Small intestine (tissue), 16 donors: ENCODE measurements at places on chromosomes 6 and 20.

DNA sequence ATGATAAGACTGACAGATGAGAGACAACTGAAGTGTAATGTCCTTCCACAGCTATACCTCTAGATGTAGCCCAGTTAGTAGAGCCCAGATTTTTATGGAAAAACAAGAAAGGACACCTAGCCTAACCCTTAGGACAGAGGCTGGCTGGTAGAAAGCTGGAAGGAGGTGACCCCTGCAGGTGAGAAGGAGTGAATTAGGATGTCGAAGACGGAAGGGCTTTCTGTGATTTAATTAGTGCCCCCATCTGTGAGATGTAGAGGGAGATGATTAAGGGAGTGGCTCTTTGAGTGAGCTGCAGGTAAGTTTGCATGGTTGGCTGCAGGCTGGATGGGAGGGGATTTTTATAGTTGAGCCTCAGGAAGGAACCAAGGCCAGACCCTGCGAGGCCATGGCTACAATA, 82.8 kb downstream of the GFRA4 start:
- DNase-seq = no peak
- H3K4me3 ChIP-seq = no peak overlapping the region
- H3K27me3 ChIP-seq = no peaks in the 10 kb centered on the region
- no peaks in the 10 kb centered on the region for H3K4me1 ChIP-seq

DNA sequence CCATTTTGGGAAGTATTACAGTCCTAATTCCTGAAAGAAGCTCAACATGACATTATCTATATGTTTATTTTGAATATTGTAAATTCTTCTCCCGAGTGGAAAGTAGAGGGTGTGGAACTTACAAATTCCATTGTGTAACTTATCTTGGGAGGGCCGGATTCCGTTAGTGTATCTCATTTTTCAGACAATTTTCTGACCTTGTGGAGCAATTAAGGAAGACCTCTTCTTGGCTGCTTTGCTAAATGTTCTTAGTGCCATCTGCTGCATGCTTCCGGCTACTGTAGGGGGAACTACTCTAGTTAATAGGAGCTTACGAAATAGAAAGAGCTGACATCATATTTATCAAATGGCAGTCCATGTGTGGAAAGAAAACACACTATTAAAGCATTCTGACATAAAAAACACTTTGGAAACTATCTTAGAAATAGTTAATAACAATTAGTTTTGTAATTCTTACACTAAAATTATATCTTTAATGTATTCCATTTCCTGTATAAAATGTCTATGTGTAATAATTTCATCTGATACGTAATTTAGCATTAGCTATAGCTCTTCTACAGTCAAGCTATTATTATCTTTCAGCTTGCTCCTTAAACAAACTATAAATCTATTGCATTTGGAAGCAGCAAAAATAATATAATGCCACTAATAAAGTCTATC, 41.5 kb upstream of the KCNQ5 start:
- H3K27ac ChIP-seq = no peak overlapping the region
- H3K4me1 ChIP-seq = no peaks in the 10 kb centered on the region
- H3K27me3 ChIP-seq = no peaks in the 10 kb centered on the region
- H3K36me3 ChIP-seq = no peaks in the 10 kb centered on the region
- no peak overlapping the region for H3K4me3 ChIP-seq

- DNase-seq = no peak
- no peak overlapping the region for H3K27ac ChIP-seq
- H3K36me3 ChIP-seq = no peaks in the 10 kb centered on the region
- H3K27me3 ChIP-seq = peaks cover 10% of the 10 kb centered on the region
- H3K4me3 ChIP-seq = no peak overlapping the region
Measured at GRCh38 chr6:16851044-16851540, 89.8 kb upstream of the ATXN1 start.

DNA sequence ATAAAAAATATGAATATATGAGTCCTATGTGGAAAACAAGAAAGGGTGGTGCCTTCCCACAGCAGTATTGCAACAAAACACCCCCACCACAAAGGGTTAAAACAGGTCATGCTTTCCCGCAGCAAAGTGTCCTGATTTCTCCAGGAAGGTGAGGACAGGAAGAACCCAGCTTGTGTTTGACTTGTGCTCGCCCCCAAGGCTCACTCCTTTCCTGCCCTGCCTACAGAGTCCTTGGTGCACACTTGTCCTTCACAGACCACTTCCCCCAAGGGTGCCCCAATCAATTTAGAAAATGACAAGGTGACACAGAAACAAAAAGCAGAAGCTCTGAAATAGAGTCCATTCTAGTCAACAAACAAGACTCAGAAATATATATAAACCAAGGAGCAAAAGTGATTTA, 237.4 kb downstream of the PTPRK start:
- no peak overlapping the region for H3K4me3 ChIP-seq
- no peaks in the 10 kb centered on the region for H3K36me3 ChIP-seq
- H3K27ac ChIP-seq = no peak overlapping the region

- H3K27ac ChIP-seq = peak overlapping the region; percentile 99
- H3K4me1 ChIP-seq = peaks cover 16% of the 10 kb centered on the region
- no peaks in the 10 kb centered on the region for H3K27me3 ChIP-seq
- no peaks in the 10 kb centered on the region for H3K36me3 ChIP-seq
Measured at GRCh38 chr6:87700397-87701343, 1.4 kb downstream of the AKIRIN2 start.

DNA sequence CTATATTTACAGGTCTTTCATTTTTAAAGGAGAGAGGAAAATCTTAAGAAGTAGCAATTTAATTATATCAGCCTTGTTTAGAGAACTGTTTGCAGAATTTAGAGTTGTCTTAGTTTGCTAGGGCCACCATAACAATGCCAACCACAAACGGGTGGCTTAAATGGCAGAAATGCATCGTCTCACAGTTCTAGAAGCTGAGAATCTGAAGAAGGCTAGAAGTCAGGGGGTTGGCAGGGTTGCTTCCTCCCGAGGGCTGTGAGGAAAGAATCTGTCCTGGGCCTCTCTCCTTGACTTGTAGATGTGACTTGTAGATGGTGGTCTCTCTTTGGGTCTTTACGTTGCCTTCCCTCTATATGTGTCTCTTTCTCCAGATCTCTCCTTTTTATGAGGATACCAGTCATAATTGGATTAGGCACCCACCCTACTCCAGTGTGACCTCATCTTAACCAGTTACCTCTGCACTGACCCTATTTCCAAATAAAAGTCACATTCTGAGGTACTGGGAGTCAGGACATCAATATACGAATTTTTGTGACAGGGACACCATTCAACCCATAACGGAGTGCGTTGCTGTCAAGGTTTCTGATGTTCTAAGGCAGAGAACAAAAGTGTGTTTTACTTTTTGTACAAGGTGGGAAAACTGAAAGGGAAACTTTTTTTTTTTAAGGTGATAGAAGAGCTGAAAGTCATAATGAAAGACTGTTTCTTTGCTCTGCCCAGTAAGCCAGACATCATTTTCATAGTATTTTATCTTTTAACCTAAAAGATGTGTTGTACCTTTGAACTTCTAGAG, 84.4 kb downstream of the SAMD3 start:
- H3K27ac ChIP-seq = no peak overlapping the region
- no peak for DNase-seq
- H3K36me3 ChIP-seq = peaks cover 6% of the 10 kb centered on the region
- no peaks in the 10 kb centered on the region for H3K27me3 ChIP-seq
- no peak overlapping the region for H3K4me3 ChIP-seq

DNA sequence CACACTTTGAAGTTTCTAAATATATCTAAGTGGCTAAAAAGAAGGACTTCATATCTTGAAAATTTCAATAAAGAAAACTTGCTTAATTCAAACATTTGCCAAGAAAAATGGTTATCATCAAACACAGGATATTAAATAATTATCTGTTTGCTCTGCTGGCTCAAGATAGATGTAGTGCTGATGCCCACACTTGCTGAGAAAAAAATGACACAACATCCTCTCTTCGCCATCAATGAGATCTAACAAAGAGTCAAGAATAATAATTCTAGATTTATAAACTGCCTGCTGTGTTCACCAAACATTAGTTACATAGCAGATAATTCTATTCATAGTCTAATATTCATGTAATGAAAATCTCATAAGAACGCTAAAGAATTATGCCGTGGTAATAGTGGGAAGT, 93.6 kb downstream of the EPHA7 start:
- H3K36me3 ChIP-seq = no peaks in the 10 kb centered on the region
- no peak overlapping the region for H3K27ac ChIP-seq
- no peak for DNase-seq
- no peaks in the 10 kb centered on the region for H3K27me3 ChIP-seq
- no peaks in the 10 kb centered on the region for H3K4me1 ChIP-seq
- no peak overlapping the region for H3K4me3 ChIP-seq

GRCh38 chr20:33069673-33070072, 9.8 kb upstream of the BPIFB4 start:
- no peak overlapping the region for H3K27ac ChIP-seq
- no peaks in the 10 kb centered on the region for H3K36me3 ChIP-seq
- no peaks in the 10 kb centered on the region for H3K27me3 ChIP-seq
- no peaks in the 10 kb centered on the region for H3K4me1 ChIP-seq
